ENCODE measurements at places on chromosomes 4 and X.

DNA sequence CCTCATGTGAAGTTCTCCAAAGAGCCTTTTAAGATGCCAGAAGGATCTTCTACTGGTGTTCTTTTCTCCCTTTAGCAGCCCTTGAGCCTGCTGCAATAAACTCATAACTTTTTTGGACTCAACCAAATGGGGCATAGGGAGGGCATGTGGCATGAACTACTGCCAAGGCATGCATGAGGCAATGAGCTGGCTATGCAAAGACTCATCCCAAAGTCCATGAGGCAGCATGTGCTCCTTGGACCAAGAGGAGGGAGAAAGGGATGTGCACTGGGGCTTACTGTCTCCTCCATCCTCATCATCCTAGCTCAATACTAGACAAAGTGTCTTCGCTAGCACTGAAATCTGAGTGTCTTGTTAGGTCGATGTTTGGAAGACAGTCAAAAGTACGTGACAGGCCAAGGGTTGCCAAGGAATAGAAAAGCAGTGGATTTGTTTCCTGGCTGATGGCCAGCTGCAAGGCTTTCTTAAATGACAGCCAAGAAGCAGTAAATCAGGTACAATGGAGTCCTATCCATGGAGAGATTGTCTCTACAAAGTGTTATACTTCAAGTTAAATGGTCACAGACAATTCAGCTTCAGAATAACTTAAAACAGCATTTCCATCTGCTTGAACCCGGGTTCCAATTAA lies 44.5 kb upstream of the ATXN3L start:
- no peak for DNase-seq

DNA sequence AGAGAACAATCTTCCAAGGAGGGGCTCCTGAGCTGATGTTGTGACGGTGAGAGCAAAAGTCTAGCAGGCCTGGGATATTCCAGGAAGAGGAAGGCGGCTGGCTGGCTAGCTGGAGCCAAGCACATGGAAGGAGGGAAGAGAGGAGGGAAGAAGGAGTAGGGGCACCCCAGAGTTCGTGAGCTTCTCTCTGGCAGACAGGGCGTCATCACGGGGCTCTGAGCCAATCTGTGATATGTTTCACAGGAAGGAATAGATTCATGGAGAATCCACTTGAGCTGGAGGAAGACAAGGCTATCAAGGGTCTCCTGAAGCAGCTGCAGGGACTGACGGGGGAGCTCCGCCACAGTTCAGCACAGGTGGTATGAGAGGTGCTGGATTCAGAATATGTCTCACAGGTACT lies 73.6 kb downstream of the DHRSX start:
- no peak for DNase-seq

- no peak for DNase-seq
Measured at GRCh38 chr4:146110871-146111485, 64.5 kb upstream of the LSM6 start.

DNA sequence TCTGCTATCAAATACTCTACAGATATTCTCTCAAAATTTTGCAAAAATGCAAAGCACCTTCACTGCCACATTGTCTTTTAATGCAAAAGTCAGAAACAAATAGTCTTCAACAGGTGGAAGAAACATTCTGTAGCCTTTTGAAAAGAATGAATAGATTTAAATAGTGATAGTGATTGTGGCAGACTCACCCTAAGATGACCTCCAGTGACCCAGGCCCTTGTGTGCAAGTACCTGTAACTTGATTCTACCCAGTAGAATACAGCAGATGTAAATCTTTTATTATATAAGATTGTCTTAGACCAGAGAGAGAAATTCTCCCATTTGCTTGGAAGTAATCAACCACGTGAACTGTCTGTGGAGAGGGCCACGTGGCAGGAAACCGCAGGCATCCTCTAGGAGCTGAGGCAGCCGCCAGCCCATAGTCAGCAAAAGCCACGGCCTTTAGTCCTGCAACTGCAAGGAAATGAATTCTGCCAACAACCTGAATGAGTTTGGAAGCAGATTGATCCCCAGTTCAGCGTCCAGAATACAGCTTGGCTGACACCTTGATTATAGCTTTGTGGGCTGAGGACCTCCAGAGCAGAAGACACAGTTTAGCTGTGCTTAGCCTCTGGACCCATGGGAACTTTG lies 272.5 kb downstream of the ARHGAP10 start:
- DNase-seq = no peak

DNA sequence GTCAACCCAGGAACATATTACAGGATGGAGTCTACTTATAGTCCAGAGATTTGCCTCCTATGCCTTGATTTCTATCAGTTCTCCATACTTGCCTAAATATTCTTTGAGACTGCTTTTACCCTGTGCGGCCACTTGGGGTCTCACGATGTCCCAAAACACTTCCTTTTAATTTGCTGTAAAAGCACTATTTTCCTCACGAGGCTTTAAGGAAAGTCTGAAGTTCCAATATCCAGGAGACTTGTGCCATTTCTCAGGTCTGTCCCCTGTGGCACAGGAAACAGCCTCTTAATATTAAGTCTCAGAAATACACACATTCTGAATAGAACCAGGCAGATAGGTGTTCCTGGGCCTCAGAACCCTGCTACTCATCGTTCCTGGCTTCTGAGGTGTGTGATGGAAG lies 142.9 kb downstream of the TMEM164 start:
- DNase-seq = no peak

GRCh38 chr4:98474408-98474844 lies 184.0 kb downstream of the TSPAN5 start:
- DNase-seq = no peak

GRCh38 chr4:15649914-15650545 lies 5.1 kb downstream of the FBXL5 start:
- peak; percentile 59 for DNase-seq

DNA sequence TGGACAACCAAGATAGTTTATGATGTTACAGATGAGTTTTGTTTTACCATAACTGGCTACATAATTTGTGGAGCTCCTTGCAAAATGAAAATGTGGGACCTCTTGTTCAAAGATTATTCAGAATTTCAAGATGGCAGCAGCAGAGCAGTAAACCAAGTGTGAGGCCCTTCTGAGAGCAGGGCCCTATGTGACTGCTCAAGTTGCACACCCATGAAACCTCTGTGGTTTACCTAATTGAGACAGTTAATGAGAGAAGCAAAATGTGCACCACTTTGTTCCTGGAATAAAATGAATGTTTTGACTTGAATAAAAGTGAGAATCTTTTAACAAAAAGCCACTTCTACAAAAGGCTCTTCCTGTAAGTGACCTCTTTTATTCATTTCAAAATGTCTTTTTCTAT lies 519.2 kb downstream of the RPA4 start:
- DNase-seq = no peak

- DNase-seq = no peak
Measured at GRCh38 chr4:115515366-115515765, 401.9 kb upstream of the NDST4 start.

- DNase-seq = no peak
Measured at GRCh38 chr4:101785486-101785885, 5.0 kb upstream of the BANK1 start.

Data from T-helper 2 cell treated with Interferon-gamma antibody and Interleukin-4, amounts not matched to agents 5 μg/mL and 100 μg/mL, for 36 hours (primary cell).